ENCODE measurements at places on chromosomes 3 and 15.

- DNase-seq = no peak
Measured at GRCh38 chr3:40877631-40878463, 321.5 kb upstream of the CTNNB1 start.

- DNase-seq = no peak
Measured at GRCh38 chr15:69826819-69827175, 270.9 kb downstream of the TLE3 start.

- no peak for DNase-seq
Measured at GRCh38 chr3:189563853-189564563, 67.2 kb upstream of the TP63 start.

- no peak for DNase-seq
Measured at GRCh38 chr3:172142051-172142863, 102.9 kb downstream of the FNDC3B start.

DNA sequence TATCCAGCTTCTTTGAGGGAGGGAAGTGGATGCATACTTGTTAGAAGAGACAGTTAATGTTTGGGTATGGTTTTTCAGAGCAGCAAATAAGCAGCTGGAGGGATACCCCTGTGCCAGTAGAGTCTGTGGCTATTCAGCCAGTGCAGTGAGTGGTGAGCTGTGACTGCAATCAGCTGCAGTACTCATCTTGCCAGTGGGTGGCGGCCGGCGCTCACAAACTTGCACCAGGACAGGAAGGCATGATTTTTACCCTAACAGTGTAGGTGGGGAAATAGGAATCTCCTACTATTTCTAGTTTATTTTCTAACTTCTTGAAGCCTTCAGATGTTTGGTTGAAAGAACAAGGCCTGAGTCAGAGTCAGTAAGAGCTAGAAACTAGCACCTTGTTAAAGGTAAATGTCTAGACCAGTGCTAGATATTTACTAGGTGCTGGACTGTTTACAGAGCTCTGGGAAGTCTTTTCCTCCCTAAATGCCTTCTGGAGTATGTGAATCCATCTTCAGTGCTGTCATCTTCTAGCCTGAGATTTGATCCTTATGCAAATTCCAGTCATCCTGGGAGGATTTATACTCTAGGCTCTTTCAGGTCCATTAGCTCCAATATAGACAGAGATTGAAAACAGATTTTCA lies 23.6 kb downstream of the TIMP4 start:
- DNase-seq = no peak

- DNase-seq = no peak
Measured at GRCh38 chr3:67898916-67899315, 244.5 kb upstream of the SUCLG2 start.

DNA sequence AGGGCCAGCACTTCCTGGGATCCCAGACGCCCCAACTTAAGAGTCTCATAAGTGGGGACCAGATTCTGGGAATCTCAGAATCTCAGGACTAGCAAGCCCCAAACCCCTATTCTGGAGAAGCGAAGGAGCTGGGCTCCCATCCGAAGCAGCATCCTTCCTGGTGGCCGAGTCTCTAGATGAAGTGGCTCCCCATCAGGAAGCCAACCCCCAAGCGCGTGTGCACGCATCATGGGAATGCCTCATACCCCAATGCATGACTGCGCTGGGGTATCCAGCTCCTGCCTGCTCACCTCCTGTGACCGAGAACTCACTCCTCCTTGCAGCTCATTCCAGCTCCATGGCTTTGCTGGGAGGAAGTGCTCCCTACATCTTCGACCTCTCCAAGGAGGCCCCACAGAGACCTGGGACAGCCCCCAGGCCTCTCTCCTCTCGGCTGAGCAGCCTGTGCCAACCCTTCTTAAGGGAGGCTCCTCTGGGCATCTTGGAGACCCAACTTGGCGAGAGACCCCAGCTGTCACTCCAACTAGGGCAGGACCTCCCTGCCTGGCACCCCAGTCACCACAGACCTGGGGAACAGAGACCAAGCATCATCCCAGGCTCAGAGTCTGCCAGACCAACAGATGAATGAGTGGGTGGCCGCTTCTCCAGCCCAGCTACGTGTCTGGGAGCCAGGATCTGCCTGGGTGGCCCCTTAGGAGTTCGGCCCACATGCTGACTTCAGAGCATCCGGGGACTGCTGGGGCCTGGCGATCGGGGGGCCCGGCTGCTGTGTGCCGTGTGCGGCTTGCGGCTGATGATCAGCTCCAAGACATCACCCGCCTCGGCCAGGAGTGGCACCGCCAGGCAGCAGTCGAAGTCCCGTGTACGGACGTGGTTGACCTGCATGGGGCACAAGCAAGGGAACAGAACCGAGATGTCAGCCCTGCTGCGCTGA lies 46.9 kb downstream of the GRIP2 start:
- no peak for DNase-seq

GRCh38 chr3:127366383-127366782 lies 78.5 kb upstream of the PRR20G start:
- no peak for DNase-seq

Data from GF-D8 (cell line).